ENCODE measurements at places on chromosomes 5 and 9.

- DNase-seq = no peak
Observed at GRCh38 chr9:128092199-128092977, 24.4 kb downstream of the SLC25A25 start.

DNA sequence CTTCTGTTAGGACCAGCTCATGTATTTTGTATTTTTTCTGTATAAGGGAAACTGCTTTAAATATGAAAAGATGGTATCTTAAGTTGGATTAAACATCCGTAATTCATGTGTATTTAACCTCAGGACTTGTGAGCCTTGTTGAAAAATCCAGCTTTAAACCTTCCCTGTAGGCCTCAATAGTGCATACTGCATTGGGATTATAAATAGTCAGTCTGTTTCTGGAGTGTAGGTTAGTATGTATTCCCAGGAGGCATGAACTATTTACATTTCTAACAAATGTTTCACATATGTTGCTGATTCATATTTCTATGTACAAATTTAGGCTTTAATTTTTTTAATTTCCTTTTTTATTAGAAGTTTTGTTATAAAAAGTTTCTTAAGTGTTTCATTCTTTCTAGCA is 137.9 kb upstream of the GRHPR start:
- no peak for DNase-seq

DNA sequence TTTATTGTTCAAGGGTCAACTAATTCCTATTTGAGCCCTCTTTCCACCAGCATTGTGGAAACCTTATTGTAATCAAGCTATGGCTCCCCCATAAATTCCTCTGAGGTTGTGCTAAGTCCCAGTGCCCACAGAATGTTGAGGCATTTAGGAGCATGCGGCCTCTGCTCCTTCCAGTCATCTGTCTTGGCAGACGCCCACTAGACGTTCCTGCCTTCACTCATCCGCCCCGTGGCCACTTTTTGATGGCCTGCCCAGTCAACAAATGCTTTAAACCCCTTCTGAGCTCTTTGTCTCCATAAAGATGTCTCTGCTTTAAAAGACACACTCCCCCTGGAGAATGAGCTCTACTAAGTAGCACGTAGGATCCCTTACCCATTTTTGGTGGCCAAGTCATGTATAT is 104.7 kb downstream of the GAS1 start:
- DNase-seq = no peak

DNA sequence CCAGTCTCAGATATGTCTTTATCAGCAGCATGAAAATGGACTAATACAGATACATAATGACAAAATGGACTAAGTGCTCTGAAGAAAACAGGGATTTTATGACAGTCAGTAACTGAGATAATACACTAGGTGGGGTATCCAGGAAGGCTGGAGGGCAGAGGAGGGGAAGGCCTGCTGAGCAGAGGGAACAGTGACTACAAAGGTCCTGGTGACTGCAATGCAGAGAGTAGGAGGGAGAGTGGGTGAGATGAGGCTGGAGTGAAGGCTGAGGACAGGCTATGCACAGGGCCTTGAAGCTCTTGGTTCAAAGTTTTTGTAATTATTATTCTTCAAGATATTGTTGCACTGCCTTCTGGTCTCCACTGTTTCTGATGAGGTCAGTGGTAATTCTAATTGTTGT is 4.9 kb downstream of the ACOT12 start:
- DNase-seq = no peak

- no peak for DNase-seq
Observed at GRCh38 chr5:74312746-74313145, 327.8 kb downstream of the ENC1 start.

DNA sequence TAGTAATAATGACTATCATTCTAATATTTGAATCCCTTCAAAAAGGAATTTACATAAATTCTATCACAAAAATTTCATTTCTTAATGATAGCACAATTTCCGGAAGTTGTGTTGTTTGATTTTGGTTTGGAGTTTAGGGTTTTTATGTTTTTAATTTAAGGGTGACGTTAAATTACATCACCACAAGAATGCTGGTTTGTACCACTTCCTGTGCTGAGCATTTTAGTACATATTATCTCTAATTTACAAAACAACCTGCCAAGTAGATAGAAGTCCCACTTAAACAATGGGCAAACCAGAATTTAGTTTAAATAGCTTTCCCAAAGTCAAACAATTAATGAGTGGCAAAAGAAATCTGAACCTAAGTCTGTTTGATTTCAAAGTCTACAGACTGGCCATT is 63.4 kb downstream of the DENND1A start:
- no peak for DNase-seq

GRCh38 chr9:4592295-4592694 is 69.8 kb upstream of the PLPP6 start:
- no peak for DNase-seq

GRCh38 chr9:84667571-84668195 is 1.8 kb upstream of the NTRK2 start:
- no peak for DNase-seq

DNA sequence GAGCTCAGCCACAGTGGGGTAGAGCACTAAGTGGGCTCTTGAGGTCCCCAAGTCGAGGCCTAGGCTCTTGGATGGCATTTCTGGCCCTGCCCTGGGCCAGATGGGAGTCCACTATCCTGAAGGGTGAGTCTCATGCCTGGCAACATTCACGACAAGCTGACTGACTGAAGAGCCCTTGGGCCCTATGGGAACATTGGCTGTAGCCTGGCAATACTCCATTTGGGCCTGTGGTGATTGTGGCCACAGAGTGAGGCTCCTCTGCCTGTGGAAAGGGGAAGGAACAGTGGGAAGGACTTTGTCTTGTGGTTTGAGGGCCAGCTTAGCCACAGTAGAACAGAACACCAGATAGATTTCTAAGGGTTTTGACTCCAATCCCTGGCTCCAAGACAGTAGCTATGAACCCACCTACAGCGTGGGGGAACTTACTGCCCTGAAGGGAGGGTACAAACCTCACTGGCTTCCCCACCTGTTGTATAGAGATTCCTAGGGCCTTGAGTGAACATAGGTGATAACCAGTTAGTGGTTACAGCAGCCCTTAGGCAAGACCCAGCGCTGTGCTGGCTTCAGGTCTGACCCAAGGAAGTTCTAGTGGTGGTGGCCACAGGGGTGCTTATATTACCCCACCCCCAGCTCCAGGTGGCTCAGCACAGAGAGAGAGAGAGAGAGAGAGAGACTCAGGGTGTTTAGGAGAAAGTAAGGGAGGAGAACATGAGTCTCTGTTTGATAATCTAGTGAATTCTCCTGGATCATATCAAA is 72.4 kb downstream of the KIAA0825 start:
- DNase-seq = peak; percentile 31

- DNase-seq = no peak
Observed at GRCh38 chr9:69877852-69878514, 57.4 kb downstream of the CFAP95 start.

DNA sequence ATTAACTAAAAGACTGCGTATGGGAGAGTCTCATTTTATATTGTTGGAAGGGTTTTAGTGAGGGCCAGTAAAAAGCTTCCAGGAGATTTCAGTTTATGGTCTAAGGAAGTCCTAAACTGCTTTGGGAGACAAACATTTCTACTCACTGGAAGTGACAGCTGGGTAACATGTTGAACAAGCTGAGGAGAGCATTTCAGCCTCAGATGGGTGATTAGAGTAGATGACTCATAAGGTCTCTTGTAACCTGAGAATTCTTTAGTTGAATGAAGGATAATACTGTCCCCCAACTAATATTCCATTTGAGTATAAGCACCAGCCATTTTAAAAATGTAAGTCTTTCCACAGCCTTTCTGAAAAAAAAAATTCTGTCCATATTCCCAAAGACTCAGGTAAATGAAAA is 218.0 kb upstream of the C9orf72 start:
- no peak for DNase-seq

DNA sequence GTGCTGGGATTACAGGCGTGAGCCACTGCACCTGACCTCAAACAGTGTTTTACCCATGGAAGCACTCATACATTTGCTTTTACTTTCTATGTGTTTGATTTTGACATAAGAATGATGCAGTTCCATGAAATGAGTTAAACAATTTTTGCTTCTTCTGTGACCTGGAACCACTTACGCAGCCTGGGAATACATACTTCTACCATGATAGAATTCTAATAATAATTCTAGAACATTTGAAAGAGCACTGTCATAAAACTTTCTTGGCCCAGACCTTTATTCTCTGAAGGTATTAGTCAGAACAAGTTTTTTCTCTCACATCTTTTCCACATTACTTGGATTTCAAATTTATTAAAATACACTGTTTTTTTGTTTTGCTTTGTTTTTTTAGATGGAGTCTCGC is 25.3 kb upstream of the COL5A1 start:
- DNase-seq = no peak

- DNase-seq = no peak
Observed at GRCh38 chr5:119289438-119290044, 66.3 kb upstream of the TNFAIP8 start.

- no peak for DNase-seq
Observed at GRCh38 chr9:12670006-12670405, 23.2 kb upstream of the TYRP1 start.

- peak; percentile 28 for DNase-seq
Observed at GRCh38 chr9:126372716-126373115, 46.1 kb downstream of the MVB12B start.

DNA sequence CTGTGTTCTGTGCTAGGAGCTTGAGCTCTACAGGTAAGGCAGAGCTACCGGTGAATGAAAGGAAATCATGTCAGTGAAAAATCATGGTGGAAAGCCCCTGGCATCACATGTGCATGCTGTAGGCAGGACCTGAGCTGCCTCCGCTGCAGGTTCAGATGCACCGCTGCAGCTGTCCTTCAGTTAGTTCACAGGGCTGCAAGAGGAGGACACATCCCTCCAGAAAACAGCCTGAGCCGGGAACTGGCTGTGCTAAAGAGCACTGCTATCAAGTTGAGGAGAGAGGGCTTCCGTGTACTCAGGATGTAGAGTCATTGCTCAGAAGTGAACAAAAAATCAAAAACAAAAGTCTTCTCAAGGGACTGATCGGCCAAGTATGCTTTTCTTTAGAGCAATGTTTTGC is 138.6 kb downstream of the ERCC6L2 start:
- no peak for DNase-seq

DNA sequence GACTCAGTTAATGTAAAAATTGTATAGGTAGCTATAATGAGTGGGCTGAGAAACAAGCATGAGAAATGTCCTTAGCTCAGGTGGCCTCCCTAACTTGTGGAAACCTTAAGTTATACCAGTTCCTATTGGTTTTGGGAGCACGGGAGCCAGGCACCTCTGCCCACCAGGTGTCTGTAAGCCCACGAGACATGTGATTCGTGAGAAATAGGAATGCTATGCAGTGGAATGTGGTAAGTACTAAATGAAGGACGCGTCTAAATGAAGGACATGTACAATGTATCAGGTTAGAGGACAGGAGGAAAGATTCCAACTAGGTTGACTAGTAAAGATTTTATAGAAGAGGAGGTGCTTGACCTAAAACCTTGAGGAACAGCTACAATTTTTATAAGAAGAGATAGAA is 46.0 kb upstream of the F2RL2 start:
- DNase-seq = no peak

DNA sequence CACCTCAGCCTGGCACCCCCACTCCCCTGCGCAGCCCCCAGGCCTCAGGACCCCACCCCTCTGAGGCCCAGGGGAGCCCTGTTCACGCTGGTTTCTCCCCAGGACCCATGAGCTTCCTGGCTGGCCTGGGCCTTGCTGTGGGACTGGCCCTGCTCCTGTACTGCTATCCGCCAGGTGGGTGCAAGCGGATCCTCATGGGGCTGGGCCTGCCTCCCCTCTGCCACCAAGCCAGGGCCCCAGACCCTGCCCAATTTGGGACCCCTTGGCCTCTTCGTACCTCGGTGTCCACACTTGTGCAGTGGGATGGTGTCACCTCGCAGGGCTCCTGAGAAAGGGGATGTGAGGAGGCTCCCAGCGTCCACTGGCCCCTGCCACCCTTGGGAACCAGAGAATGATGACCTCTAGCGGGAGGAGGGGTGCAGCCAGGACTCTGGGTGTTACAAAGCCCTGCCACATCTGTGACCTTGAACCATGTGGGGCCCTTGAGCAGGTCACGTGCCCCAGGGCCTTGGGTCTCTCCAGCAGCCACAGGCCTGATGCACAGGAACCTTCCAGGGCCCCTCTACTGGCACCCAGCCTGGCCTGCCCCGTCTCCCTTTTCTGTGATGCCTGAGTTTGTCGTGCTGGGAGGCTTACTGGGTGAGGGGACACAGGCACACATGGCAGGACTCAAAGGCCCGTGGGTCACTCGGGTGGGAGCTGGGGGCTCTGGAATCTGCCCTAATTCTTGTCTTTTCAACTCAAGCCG is 16.3 kb downstream of the CARD19 start:
- DNase-seq = no peak

DNA sequence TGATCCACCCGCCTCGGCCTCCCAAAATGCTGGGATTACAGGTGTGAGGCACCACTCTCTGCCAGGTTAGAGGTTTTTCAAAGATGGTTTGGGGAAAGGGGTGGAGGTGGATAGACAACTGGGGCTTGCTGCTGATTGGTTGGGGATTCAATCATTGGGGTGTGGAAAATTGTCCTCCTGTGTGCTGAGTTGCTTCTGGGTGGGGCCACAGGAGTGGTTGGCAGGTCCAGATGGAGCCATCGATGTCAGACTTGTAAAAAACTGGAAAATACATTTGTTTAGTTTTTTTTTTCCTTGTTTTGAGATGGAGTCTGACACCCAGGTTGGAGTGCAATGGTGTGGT is 61.9 kb upstream of the CLINT1 start:
- no peak for DNase-seq

DNA sequence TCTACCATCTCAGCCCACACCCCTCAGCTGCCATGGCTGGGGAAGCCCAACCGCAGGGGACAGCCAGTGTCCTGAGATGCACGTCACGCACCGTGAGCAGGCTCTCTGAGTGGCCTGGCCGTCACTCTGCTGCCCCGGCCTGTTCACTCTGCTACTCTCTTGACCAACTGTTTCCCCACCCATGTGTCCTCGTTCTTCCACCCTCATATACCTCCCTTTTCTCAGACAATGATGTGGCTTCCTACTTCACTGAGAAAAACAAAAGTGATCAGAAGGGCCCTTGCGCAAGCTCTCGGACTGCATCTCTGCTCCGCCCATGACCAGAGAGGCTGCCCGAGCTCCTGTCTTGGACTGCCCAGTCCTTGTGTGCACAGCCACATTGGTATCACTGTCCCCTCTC is 47.6 kb downstream of the OTULIN start:
- no peak for DNase-seq

DNA sequence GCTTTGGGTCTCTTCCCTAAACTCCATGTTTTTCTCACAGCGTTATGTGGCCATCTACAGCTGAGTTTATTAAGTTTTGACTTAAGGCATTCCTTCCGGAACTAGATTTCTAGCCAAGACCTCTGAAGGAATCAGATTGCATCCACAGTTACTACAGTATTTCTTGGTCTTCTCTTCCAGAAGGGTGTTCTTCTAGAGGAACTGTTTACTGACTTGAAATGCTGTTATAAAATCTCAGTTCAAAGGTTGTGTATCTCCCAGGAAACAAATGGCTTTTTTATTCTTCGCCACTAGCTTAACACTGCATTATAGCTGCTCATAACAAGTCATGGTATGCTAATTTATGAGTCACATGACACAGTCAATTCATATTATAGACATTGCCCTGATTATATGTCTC is 55.3 kb upstream of the RAD23B start:
- no peak for DNase-seq

DNA sequence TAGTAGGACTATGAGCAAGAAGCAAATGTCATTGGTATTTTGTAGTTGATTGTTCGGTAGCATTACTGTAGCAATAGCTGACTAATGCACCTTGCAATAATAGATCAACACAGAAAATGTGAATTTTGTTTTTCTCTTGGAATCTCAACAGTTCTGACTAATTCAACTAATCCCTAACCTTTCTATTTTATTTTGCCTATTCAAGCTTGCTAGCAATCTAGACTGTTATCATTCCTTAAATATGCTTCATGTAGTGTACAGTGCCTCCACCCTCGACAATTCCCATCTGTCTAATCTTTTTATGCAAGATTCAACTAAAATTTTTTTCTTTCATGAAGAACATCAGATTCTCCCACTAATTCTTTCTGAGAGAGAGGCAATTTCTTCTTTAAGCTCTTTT is 570.6 kb downstream of the PDE4D start:
- no peak for DNase-seq
